ENCODE measurements at places on chromosomes 5 and 9.

- no peak for DNase-seq
Observed at GRCh38 chr5:377326-377981, 55.9 kb downstream of the AHRR start.

- no peak for DNase-seq
Observed at GRCh38 chr9:115046199-115046598, 71.8 kb downstream of the TNC start.

GRCh38 chr5:56632199-56632598 is 183.2 kb upstream of the MAP3K1 start:
- DNase-seq: no peak

DNA sequence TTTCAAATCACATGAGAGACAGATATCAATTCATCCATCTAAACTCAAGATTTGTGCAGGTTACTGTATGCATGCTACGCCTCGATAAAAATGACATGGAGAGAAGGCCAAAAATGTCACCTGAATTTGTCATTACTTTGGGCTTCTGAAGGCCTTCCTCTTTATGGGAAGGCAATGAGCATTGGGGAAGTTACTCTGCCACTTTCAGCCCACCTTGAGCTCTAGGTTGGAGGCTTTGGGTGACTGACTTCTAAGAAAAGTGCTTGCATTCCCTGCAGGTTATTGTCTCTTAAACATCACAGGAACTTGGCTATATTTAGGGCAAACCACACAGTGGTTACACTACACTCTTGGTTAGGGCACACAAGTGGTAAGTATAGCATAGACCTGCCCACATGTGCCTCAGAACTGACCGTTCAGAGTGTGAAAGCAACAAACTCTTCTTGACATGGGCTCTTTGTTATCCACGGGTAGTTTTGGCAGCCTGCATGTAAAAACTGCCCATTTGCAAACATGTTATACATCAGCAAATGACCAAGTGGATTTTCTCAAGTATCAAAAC is 169.5 kb downstream of the ZNF608 start:
- no peak for DNase-seq

- DNase-seq: no peak
Observed at GRCh38 chr5:142197098-142197497, 88.5 kb downstream of the NDFIP1 start.

GRCh38 chr9:34502891-34503290 is 19.9 kb downstream of the ENHO start:
- DNase-seq: no peak

GRCh38 chr5:39443911-39444310 is 19.1 kb upstream of the DAB2 start:
- no peak for DNase-seq

GRCh38 chr5:1801222-1801966 is at the start of gene NDUFS6:
NDUFS6 (plus strand) TSS chr5:1801407; CDS start chr5:1801418, 11 bp downstream.
- DNase-seq: peak; percentile 43

Measured in stimulated activated CD4-positive, alpha-beta T cell treated with anti-CD3 and anti-CD28 coated beads, TNF-alpha, amount 100 ng/mL, for 1 hour (primary cell).